ENCODE measurements at places on chromosomes 6 and 20. TPM values are rescaled to one million over a fixed set of nuclear protein-coding genes. Genes with fewer than 3 reads are reported as not detected.

The L3MBTL1 gene
- total RNA-seq = 13.4 TPM

The PPIL6 gene
- 0.65 TPM for total RNA-seq

The RRAGD gene
- 1.4 TPM for total RNA-seq

The SNAP91 gene
- total RNA-seq = 0.36 TPM

The IPCEF1 gene
- total RNA-seq = 1.3 TPM
